ENCODE measurements at places on chromosomes 6 and 20.

DNA sequence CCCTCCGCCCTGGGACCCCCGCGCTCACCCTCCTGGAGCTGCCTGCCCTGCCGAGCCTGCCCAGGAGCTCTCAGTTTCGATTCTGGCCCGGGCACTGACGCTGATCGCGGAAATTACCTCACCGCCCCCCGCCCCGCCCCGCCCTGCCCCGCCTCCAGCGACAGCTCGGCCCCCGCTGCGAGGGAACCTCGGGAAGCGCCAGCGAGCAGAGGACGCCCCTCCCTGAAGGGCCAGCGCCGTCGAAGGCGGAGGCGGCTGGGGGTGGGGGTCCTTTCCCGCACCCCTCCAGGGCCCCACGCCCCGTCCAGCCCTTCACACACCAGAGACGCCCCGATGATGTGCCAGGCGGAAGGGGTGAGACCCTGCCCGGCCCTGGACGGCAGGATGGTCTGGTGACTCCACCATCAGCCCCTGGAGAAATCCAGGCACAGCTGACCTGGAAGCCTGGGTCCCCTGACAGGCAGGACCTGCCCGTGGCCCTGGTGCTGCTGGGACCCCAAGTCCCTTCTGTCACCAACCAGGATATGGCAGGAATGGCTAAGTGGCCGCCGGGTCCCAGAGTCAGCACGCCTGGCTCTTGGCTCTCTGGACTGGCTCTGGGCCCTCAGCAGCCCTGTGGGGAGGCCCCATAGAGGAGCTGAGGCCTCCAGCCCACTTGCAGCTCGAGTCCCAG, at the start of gene HELZ2:
Gene HELZ2 (minus strand): TSS at position 84 of the 673 bp plus-strand sequence. CDS start 1,854 bp downstream, outside the sequence.
- peak; percentile 44 for DNase-seq

- DNase-seq = no peak
Measured at GRCh38 chr20:48164566-48165400, 379.5 kb upstream of the SULF2 start.

GRCh38 chr6:1136827-1137226, 175.1 kb upstream of the FOXQ1 start:
- no peak for DNase-seq

DNA sequence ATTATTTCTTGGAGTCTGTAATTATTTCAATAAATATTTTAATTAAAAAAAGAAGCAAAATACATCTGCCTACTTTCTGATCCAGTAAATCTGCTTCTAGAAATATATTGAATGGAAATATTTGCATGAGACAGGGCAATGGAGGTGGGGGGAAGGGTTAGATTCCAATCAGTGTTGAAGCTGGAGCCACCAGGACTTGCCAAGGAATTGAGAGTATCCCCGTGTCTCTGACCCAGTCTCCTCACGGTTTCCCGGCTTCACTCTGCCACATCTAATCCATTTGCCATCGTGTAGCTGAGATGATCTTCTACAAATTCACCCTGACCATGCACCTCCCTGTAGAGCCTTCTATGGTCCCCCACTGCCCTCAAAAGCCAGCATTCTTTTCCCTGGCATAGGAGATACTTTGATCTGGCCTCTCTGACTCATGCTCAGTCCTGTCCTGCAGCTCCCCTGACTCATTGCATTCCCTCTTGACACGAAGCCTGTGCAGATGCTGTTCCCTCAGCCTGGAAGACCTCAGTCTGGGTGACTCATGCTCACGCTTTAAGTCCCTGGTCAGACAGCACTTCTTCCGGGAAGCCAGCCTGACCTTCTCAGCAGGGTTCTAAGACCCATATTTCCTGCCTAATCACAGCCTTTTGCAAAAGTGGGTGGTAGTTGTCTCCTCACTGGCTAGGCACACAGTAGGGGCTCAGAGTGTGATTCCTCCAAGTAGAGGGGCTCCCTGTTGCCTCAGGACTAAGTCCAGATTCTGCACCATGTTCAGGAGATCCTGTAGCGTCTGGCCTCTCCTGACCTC, 23.0 kb upstream of the FKBP1A start:
- peak; percentile 69 for DNase-seq

DNA sequence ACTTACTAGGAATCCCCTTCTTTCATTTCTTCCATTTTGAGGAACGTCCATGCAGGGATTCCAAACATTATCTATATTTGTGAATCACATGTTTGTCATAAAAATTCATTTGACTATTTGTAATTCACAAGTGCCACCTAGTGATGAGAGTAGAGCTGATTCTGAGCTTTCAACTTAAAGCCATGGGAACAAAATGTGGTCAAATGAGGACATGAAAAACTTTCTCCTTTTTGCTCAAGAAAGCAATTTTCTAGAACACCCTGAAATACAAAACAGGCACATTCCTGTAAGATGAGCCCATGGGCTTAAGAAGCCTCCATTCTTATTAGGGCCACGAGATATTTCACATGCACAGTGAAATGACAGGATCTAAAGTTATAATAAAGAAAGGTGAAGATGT, 12.3 kb downstream of the MAP3K7 start:
- DNase-seq = peak; percentile 1

DNA sequence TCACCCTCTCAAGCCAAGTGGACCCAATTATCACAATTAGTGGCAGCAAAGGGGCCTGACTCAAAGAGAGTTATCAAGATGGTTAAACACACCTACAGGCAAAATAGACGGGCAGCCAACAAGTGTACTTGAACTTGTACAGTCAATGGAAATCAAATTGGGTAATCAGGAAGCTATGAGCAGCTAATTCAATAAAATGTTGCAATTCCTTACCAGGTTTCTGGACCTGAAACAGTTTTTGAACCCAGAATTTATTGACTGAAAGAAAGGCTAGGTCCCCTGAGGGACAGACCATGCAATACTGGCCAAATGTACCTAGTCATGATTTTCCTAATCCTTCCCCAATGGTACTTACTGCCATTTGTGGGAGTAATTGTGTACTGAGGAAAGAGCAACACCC, 679.8 kb downstream of the EPM2A start:
- no peak for DNase-seq

DNA sequence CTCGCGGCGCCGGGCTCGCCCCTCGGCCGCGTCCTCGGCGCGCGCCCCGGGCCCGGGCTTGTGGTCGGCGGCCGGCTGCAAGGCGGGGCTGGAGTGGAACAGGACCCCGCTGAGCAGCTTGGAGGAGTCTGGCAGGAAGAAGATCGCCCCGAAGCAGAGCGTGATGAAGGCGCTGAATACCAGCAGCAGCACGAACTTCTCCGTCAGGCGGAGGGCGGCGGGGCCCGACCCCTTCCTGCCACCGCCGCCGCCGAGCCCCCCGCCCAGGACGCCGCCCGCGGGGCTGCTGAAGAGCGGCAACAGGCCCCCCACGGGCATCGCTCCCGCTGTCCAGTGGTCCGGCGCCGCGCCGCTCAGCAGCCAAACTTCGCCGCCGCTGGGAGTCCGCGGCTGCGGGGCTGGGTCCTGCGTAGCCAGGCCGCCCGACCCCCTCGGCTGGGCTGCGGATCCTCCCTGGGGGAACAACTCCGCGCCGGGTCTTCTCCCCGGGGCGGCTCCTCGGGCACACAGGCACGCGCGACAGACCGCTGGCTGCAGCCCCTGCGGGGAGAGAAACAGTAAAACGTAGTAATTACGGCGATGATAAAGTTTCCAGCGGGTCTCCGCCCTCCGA, 707 bp downstream of the MAN1A1 start:
- no peak for DNase-seq

GRCh38 chr20:46359233-46359751, 47.1 kb downstream of the ELMO2 start:
- no peak for DNase-seq

GRCh38 chr6:62150048-62150663, 135.9 kb downstream of the KHDRBS2 start:
- peak; percentile 6 for DNase-seq

- DNase-seq = no peak
Measured at GRCh38 chr20:61493798-61494305, 241.8 kb downstream of the CDH4 start.

DNA sequence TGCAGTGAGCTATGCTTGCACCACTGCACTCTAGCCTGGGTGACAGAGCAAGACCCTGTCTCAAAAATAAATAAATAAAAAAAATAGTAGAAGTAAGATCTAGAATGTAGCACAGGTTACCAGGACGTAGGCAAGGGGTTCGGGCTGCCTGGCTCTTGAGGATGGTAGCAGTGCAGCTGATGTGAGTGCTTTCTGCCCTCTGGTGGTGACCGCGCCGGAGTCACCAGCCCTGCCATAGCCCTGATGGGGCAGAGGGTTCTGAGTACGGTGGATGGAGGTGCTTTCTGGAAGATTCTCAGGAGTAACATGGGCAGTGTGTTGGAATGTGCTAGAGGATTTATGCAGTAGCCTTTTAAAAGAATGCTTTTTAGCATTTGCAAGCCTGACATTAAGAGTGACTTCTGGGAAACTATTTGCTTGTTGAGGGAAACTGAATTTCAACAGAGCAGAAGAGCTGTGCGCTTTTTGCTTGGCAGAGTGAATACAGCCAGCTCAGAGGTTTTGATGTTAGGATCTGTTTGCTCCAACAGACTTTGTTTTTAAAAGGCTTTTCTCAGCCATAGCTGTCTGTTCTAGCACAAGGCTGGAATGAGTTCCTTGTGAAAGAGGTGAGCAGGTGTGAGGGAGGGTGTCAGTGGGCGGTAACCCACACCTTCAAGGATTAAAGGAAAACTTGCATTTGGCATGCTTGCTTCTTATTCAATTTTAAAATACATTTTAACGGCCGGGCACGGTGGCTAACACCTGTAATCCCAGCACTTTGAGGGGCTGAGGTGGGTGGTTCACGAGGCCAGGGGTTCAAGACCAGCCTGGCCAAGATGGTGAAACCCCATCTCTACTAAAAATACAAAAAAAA, 65.9 kb downstream of the PTPN1 start:
- no peak for DNase-seq

DNA sequence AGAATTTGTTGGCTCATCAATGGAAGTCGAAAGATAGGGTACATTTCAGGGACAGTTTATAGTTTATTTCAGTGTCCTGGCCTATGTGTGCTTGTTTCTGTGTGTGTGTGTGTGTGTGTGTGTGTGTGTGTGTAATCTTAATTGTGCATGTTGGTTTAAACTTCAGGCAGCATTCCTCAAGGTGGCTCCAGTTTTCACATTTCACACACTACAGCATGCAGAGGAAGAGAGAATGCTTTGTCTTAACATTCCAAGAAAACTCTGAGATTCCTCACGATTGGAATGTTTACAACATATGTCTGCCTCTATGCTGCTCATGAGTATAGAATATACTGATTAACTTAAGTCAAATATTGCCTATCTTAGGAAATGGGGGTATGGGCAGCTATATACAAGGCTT, 332.6 kb upstream of the EPHA7 start:
- DNase-seq = no peak

- no peak for DNase-seq
Measured at GRCh38 chr6:12594530-12594893, 122.1 kb upstream of the PHACTR1 start.

DNA sequence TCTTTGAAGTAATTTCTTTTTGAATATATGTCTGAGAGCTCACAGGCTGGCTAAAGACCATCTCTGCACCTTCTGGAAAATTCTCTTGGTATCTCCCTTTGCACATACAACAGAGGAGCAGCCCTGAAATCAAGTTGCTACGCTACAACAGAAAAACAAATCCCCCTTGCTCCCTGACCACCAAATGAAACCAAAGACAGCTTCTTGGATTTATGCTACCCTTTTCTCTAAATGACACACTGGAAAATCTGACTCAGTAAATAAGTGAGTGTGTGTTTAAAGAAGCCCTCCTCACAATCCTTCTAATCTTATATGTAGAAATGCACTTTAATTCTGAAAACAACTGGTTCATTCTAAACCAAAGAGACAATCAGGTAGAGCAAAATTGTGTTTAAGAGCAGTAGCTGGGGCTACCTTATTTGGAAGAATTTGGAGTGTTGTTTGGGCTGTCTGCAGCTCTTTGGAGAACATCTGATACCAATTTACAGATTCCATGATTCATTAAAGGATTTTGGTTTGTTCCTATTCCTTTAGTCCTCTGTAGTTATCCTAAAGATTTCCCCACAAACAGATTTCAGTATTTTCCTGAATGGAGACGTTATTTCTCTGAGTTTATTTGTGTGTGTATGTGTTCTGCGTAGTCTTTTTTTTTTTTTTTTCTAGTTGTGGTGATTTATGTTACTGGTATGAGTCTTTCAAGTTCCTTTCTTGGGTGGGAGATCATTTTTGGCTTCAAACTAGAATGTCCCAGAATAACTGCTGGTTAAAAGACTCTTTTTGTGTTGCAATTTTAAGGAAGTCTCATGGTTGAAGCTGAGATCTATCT, 36.4 kb upstream of the UTRN start:
- peak; percentile 50 for DNase-seq

GRCh38 chr6:155128977-155129376, 133.9 kb downstream of the TIAM2 start:
- peak; percentile 12 for DNase-seq

DNA sequence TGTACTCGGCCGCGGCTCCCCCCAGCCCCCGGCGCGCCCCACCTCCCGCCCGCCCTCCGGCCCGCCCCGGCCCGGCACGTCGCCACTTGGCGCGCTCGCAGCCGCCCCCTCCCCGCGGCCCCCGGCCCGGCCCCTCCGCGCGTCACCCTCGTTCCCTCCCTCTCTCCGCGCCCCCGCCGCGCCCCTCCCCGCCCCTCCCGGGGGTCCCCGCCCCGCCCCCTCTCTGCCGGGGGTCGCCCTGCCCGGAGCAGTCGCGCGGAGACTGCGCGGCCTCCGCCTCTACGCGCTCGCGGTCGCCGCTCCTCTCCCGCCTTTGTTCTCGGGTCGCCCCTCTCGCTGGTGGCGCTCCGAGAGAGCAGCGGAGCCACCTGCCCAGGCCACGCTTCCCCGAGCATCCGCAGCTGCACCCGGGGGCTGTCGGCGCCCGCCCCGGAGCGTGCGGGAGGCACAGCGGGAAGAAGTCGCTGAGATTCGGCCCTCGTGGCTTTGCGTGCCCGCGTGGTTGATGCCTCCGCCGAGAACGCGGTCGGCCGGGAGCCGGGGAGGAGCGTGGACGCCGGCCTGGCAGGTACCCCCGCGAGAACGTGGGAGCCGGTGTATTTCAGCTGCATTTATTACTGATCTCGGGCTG, at the start of gene PHF10:
Gene PHF10 (minus strand): TSS at position 7 of the 631 bp plus-strand sequence. CDS start 569 bp downstream, outside the sequence.
- DNase-seq = no peak

DNA sequence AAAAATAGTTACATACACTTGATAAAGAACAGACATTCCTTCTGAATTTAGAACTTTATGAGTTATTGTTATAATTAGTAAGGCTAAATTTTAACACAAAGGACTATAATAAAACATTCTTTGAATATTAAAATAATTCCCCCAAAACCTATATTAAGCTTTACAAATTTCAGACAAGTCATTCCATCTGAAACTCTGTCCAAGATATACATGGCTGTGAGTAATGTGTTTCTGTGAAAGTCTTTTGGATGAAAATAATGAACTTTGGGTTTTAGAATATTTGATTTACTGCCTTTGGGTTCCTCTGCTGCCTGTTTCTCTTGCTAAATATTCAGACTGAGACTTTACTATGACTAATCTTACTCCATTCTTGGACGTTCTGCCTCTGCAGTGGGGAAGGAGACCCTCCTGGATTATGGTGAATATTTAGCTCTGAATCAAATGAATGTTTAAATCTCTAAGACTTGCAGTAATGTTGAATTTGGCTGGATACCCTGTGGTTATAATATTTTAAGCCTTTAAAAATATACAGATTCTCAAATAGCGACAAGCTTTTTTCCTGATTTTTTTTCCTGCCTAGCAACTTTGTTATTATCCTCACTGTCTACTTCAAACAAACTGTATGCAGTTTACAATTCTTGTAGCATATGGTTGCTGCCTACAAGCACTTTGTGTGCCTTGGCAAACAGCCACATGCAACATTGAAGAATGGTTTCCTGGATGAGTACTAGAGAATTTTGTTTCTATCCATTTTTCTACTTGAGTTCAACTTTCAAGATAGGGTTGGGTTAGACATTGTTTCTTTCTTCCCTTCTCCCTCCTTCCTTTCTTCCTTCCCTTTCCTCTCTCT, 51.4 kb downstream of the TXLNB start:
- DNase-seq = peak; percentile 39

GRCh38 chr6:116682334-116682712, 1.3 kb downstream of the KPNA5 start:
- no peak for DNase-seq

Data from GM04504 (cell line).